Right ventricle myocardium superior (tissue), 1 donor: ENCODE measurements at places on chromosomes 1 and 21. TPM values are rescaled to one million over a fixed set of nuclear protein-coding genes. Genes with fewer than 3 reads are reported as not detected.

DNA sequence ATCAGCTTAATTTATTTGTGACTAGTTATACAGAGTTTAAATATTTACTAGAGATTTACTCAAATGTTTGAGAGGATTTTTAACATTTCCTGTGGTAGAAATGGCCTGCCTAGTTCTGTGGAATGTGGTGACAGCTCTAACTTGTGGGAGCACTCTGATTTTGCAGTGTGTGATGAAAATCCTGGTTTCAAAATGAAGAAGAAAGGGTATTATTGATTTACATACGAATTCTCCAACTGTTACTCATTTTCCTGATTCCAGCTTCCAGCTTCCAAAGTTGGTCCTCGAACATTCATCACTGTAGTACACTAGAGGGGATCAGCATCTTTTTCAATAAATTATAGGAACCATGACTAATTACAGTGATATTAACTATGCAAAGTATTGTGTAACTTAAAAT is 462.7 kb upstream of the PKN2 start:
- no peak for DNase-seq

The EDARADD gene
- 0.78 TPM for total RNA-seq

DNA sequence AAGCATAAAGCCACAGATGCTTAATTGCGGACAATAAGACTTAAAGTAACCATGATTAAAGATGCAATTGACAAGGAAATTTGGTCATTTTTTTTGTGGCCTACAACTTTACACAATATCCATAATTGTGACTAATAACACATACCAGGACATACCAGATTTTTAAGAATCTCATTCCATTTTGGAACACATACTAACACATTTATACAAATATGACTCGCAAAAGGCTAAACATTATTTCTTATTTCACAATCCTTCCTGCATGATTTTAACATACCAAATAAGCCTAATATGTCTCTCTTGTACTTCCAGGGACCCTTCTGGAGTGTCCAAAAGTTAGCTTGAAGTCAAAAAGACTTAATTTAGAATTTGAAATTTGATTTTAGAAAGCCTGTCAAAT is 48.8 kb downstream of the DR1 start:
- DNase-seq, result no peak

The GJC2 gene
- total RNA-seq, result 1.6 TPM

- DNase-seq, result no peak
These were observed 653.9 kb downstream of the LTN1 start for GRCh38 chr21:28338701-28339305.

DNA sequence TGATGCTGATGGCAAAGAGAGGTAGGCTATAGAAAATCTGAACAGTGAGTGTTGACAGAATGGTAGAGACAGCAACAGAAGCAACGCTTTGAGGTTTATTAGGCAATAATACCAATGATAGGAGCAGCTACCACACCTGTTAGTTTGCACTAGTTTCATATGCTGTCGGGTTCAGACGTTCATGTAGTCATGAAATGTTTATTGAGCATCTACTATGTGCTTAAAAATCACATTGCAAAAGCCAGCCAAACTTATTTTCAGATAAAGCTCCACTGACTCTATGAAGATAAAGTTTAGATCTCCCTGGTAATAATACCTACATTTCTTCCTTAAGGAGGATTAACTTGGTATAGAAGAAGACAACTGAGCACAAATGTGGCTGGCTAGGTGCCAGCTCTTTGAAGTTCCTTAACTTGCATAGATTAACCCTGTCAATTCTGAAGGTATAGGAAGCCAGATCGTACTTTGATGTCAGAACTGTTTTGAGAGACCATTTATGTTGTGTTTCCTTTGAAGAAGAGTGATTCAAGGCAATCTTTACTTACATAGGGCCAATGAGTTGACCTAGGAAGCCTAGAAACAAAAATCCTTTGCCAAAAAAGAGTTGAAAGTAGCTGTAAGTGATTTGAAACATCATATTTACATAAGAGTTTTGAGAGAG is 71.5 kb downstream of the DISP1 start:
- DNase-seq, result no peak

GRCh38 chr1:12615865-12616708 is 1.9 kb downstream of the DHRS3 start:
- DNase-seq, result peak; percentile 79

The ADGRB2 gene
- 14.7 TPM for total RNA-seq

- DNase-seq, result peak; percentile 40
These were observed 41.4 kb downstream of the TARBP1 start for GRCh38 chr1:234437423-234438171.

DNA sequence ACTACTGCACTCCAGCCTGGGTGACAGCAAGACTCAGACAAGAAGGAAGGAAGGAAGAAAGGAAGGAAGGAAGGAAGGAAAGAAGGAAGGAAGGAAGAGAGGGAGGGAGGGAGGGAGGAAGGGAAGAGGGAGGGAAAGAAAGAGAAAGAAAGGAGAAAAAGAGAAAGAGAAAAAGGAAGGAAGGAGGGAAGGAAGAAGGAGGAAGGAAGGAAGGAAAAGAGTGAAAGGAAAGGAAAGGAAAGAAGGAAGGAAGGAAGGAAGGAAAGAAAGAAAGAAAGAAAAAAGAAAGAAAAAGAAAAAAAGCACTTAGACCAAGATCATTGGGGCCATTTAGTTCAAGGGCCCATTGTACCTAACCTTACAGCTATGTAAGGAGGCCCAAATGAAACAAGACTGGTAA is 42.3 kb downstream of the PAFAH2 start:
- DNase-seq, result no peak

The CFAP410 gene
- total RNA-seq, result 13.9 TPM
